Left lobe of liver (tissue), 2 donors: ENCODE measurements at places on chromosomes 4 and X.

DNA sequence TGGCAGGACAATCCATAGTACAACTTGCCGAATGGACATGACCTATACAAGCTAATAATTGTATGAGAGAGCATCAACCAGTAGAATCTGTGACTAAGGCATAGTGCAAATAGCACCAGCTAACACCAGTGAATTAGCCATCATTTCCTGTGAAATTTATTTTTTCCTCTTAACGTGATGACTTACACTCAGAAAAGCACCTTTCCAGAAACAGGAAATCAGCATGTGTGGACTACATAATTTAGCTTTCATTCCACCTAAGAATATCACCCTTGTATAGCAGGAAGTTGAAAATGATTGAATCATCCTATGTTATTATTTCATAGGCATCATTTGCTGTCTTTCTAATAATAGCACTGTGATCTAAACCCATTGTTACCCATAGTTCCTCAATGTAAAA lies 1393.4 kb upstream of the PCDH7 start:
- DNase-seq: no peak

DNA sequence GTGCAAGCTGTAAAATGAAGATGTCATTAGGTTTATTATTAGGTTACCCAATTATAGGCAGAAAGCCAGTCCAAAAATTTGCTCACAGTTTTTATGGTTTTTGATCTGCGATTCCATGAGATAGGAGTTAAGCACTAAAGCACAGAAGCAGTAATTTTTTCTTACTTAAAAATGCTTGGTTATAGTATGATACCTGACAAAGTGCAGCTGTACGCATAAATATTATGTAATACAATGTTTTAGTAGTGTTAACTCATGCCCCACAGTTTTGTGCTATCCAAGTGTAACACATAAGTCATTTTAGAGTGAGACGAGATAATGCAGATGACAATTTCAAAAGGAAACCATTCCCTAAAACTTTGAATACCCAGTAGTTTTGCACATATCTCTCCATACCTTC lies 357.8 kb downstream of the TMA16 start:
- no peak for DNase-seq

DNA sequence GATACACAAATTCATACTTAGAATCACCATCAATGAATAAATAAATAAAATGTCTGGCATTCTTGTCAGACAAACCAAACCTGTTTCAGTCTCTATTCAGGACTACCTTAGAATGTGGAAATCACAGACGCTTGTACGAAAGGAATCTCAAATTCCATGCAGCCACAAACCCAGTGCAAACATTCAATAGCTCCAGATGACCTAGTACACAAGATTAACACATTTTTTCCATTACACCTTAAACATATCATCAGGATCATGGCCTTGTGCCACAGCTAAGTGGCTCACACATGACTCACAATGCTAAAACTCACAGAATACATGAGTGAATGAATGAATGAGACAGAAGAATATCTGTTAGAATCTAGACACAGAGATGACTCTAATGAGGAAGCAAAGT lies 134.2 kb downstream of the PWWP3B start:
- no peak for DNase-seq

GRCh38 chrX:40073439-40074054 lies 24.2 kb downstream of the BCOR start:
- no peak for DNase-seq

- DNase-seq: no peak
Measured at GRCh38 chrX:149453030-149453429, 52.1 kb downstream of the IDS start.

DNA sequence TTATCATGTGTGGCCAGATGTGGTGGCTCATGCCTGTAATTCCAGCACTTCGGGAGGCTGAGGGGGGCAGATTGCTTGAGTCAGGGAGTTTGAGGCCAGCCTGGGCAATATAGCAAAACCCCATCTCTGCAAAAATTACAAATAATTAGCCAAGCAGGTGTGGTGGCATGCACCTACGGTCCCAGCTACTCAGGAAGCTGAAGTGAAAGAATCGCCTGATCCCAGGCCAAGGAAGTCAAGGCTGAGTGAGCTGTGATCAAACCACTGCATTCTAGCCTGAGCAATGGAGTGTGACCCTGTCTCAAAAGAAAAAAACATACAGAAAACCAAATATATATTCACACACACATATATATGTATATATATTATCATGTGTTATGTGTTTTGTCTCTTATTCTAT lies 15.0 kb downstream of the APELA start:
- no peak for DNase-seq

- no peak for DNase-seq
Measured at GRCh38 chr4:141659539-141659938, 23.2 kb downstream of the IL15 start.

DNA sequence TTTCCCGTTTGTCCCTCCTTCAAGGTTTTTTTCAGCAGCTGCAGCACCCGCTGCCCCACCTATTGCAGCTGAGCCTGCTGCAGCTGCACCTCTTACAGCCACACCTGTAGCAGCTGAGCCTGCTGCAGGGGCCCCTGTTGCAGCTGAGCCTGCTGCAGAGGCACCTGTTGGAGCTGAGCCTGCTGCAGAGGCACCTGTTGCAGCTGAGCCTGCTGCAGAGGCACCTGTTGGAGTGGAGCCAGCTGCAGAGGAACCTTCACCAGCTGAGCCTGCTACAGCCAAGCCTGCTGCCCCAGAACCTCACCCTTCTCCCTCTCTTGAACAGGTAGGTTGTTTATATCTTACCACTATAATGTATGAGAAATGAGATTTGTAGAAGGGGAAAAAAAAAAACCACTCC lies 4.5 kb downstream of the PRR27 start:
- no peak for DNase-seq

GRCh38 chr4:32884198-32884597 lies 2164.0 kb downstream of the PCDH7 start:
- DNase-seq: no peak

DNA sequence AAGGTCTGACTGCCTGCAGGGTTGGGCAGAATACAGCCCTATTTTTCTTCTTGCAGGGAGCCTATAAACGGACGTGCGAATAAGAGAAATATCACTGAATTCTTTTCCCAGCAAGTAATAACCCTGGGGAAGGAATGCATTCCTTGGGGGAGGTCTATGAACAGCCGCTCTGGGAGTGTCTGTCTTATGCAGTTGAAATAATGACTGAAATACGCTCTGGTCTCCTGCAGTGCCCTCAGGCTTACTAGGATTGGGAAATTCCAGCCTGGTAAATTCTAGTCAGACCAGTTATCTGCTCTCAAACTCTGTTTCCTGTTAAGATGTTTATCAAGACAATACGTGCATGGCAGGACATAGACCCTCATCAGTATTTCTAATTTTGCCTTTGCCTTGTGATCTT lies 72.1 kb upstream of the FAM241A start:
- DNase-seq: no peak

GRCh38 chr4:112518675-112519074 lies 2.7 kb upstream of the NEUROG2 start:
- DNase-seq: no peak

- DNase-seq: no peak
Measured at GRCh38 chr4:83013420-83013867, 2.8 kb upstream of the LIN54 start.

- DNase-seq: no peak
Measured at GRCh38 chrX:129798888-129799287, 19.1 kb downstream of the SASH3 start.

DNA sequence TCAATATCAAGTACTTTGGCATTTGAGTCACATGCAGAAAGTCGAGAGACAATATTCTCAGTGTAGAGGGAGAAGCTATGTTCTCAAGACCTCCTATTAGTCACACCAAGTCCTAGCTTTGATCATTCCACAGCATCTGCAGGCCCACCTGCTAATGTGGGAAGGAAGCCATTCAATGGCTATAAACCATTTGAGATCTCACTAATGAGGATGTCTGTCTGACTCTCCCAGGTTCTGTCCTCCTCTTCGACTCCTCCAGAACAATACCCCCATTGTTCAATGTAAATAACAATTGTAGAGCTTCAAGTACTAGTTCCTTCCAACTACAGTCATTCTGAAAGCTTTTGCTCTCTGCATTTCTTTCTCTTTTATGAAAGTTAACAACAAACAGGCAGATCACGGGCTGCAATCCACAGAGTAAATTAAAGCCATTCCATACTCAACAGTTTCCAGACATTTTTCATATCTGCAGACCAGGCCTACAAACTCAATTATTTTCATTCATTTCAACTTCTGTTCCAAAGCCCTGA lies 140.2 kb upstream of the EDNRA start:
- no peak for DNase-seq

DNA sequence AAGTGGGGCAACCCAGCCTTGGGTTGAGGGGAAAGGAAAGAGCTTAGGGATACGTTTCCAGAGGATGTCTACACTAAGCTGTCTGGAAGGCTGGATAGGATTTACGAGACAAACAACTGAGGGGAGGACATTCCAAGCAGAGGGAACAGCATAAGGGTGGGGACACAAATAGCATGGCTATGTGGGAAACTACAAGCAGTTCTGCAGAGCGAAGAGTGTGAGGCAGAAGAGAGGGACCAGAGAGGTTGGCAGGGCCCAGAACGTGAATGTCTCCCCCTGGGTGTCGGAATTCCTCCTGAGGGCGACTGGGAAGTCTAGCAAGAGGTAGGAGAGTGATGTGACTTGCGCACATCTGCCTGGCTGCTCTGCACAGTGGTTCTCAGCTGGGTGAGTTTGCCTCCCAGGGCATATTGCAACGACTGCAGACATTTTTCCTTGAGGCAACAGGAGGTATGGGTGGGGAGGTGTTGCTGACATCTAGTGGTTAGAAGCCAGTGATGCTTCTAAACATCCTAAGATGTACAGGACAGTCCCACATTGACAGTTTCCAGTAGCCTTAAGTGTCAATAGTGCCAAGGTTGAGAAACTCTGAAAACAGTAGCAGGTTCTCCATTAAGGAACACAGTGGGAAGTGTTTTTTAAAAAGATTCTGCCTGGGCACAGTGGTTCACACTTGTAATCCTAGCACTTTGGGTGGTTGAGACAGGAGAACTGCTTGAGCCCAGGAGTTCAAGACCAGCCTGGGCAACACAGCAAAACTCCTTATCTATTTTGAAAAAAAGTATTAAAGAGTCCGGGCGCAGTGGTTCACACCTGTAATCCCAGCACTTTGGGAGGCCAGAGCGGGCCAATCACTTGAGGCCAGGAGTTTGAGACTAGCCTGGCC lies 9.2 kb downstream of the NDUFA1 start:
- no peak for DNase-seq

DNA sequence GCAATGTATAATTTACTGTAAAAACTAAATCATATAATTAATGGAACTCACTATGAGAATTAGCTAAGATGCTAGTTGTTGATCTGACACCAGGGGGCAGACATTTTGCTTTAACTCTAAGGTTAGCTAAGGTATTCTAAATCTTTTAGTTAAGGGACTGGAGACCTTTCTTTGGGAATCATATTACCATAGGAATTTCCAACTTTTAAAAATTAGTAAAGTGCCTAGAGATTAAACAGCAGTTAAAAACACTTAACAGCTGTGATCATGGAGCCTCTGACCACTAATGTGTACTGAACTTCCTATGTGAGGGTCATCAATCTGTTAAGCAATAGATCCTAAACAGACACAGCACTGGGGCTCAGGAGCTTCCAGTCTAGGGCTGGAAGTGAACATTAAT lies 226.6 kb downstream of the NSUN7 start:
- DNase-seq: no peak

- DNase-seq: no peak
Measured at GRCh38 chr4:153205757-153206156, 1.5 kb downstream of the TRIM2 start.

GRCh38 chr4:26094911-26095310 lies 180.9 kb downstream of the SMIM20 start:
- DNase-seq: no peak

DNA sequence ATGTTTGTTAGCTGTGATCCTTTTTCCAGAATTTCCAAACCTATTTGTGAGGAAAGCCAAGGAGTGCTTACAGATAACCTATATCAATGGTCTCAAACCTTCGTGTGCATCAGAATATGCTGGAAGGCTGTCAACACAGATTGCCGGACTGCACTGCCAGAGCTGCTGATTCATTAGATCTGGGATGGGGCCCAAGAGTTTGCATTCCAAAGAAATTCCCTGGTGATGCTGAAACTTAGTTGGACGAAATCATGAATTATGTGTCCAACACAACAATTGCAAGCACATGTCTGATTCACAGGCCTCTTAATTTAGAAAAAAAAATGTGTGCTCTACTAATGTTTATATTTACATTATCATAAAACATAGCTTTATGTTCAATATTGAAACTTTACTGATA lies 544.0 kb upstream of the AMOT start:
- DNase-seq: no peak

- DNase-seq: no peak
Measured at GRCh38 chr4:53009824-53010223, 147.7 kb downstream of the RASL11B start.

- no peak for DNase-seq
Measured at GRCh38 chr4:78347527-78347926, 204.0 kb upstream of the ANXA3 start.

- no peak for DNase-seq
Measured at GRCh38 chr4:25818371-25818871, 44.4 kb downstream of the SEL1L3 start.

- DNase-seq: no peak
Measured at GRCh38 chr4:123956204-123956603, 559.6 kb downstream of the SPRY1 start.

DNA sequence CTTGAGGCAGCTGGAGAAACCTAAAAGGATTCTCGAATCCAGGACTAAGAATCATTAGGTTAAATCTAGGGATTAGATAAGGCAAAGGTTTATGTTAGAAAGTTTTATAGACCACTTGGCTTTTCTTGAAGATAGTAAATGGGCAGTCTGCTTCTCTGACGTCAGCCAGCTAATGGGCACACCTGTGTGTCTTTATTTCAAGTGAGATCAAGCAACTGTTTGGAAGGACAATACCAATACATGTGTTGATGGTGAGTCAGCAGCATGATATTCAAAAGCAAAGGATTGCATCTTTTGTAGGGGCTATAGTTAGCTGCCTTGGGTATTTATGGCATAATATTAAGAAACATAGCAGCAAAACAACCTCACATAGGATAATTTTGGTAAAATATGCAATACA lies 46.5 kb upstream of the GRPR start:
- DNase-seq: no peak

GRCh38 chr4:132108784-132109183 lies 1040.3 kb upstream of the PCDH10 start:
- DNase-seq: no peak

- DNase-seq: no peak
Measured at GRCh38 chr4:112510291-112511092, 5.5 kb downstream of the NEUROG2 start.

- no peak for DNase-seq
Measured at GRCh38 chr4:23942471-23942870, 52.6 kb upstream of the PPARGC1A start.

- no peak for DNase-seq
Measured at GRCh38 chr4:47106561-47106960, 75.2 kb downstream of the GABRB1 start.

GRCh38 chr4:66340286-66340893 lies 670.1 kb upstream of the EPHA5 start:
- no peak for DNase-seq

GRCh38 chr4:177079327-177079726 lies 230.3 kb upstream of the NEIL3 start:
- no peak for DNase-seq
